Stimulated activated CD4-positive, alpha-beta T cell treated with anti-CD3 and anti-CD28 coated beads, Interleukin-4, amount 100 ng/mL, for 4 hours (primary cell): ENCODE measurements at places on chromosomes 12 and 14.

DNA sequence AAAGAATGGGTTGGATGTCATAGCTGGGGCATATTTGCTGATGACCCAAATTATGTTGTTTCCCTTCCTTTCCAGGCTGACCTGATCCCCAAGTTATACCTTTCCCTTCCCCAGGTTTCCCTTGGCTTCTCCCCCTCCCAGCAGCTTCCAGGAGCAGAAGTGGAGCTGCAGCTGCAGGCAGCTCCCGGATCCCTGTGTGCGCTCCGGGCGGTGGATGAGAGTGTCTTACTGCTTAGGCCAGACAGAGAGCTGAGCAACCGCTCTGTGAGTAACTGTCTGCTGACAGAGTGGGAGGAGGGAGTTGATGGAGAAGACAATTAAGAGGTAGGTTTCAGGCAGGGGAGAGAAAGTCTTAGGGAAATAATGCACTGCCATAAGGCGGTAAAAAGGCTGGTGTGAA, 25.0 kb downstream of the A2ML1 start:
- no peak for DNase-seq

- DNase-seq: no peak
Observed at GRCh38 chr12:42696406-42697149, 107.0 kb upstream of the PRICKLE1 start.

- no peak for DNase-seq
Observed at GRCh38 chr14:91354221-91354916, 63.3 kb downstream of the CCDC88C start.

- DNase-seq: no peak
Observed at GRCh38 chr12:108778053-108778452, 46.7 kb upstream of the CORO1C start.

- peak; percentile 41 for DNase-seq
Observed at GRCh38 chr12:6700646-6701051, at the start of gene PIANP. Gene PIANP (minus strand): TSS chr12:6700815. CDS start chr12:6698061, 2,754 bp downstream.

DNA sequence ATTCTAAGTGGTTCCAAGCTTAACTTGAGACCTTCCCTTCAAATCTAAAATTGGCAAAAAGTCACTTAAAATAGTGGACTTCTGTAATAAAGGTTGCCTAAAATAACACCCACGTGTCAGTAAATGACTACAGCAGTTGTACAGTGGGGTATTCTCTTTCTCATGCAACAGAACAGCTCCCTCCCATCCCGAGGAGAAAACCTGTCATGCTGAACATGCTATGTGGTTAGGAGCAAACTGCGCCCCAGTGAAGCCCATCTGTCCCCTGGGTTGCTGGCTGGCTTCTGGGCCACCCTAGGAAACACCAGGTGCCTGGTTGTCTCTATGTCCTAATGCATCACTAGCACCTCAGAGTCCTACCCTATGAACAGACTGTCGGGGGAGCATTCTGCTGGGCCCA, 2.7 kb downstream of the BTBD6 start:
- no peak for DNase-seq

DNA sequence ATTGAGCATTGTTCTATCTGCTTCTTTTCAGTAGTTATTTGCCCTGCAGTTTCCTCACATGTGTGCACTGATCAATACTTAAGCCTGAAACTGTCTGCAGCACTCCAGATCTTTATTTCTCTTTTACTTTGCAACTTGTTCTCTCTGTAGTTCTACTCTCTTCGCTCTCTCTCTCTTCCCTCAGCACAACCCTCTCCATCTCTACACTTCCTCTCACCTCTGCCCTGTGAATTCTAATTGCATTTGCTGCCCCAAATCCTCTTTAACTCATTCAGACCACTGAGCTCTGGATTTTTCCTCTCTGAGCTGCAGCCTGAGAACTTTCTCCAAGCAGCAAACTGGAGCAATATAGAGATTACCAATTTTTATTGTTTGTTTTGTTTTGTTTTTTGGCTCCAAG, 1035.5 kb downstream of the FSCB start:
- DNase-seq: no peak

GRCh38 chr14:64817631-64818030, 62.1 kb downstream of the SPTB start:
- DNase-seq: no peak

- no peak for DNase-seq
Observed at GRCh38 chr12:24561411-24561871, 387.5 kb downstream of the BCAT1 start.

GRCh38 chr14:75896341-75896740, 85.5 kb downstream of the TGFB3 start:
- no peak for DNase-seq

DNA sequence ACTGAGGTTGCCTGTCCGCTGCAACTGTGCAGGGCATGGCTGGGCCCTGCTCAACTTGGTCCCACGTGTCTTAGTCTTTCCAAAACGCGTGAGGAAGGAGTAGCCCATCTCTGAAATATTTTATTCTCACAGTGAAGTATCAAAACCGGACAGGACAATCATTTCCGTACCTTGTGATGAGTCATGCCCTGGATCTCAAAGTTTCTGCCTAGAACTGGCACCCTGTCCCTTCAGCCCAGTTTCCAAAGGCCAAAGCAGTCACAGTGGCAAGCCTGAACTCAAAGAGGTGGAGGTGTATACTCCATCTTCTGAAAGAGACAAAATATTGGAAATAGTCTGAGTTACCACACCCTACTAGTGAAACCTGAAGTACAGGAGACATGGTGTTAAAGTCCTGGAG, 28.5 kb upstream of the SRGAP1 start:
- DNase-seq: no peak

GRCh38 chr12:105033851-105034250, 47.7 kb downstream of the NOPCHAP1 start:
- no peak for DNase-seq

- no peak for DNase-seq
Observed at GRCh38 chr12:60176891-60177290, 581.1 kb downstream of the SLC16A7 start.

DNA sequence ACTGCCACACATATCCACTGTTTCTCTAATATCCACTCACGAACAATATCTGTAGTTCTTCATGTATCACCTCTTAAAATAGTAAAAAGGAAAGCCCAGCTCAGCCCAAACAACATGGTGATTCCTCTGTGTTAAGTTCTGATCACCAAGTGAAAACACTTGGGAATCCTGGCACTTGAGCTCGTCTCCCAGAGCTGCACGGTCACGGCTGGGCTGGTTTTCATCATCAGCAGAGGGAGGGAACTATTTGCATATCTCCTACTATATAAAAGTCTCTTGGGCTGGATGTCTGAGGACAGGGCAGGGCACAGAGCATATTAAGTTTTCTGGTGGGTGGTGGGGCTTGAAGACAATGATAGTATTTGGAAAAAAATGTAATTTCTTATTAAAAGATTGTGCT, 870.6 kb downstream of the TMEM121 start:
- DNase-seq: no peak

DNA sequence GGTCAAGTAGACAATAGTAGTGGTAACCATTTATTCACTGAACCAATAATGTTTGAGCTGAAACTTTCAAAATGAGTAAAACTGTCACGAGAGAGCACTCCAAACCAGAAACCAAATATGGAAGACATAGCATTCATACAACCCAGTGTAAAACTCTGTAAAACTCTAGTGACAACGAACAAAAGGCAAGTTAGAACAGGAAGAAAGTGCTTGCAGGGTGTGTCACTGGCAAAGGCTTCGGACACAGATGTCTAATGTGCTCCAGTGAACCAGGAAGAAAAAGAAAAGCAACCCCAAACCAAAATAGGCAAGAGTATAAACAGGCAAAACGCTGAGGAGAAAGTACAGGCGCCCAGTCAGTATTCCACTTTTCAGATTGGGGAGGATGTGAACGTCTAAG, 79.3 kb upstream of the FZD10 start:
- no peak for DNase-seq

- no peak for DNase-seq
Observed at GRCh38 chr14:77036484-77037214, 8.1 kb upstream of the IRF2BPL start.

DNA sequence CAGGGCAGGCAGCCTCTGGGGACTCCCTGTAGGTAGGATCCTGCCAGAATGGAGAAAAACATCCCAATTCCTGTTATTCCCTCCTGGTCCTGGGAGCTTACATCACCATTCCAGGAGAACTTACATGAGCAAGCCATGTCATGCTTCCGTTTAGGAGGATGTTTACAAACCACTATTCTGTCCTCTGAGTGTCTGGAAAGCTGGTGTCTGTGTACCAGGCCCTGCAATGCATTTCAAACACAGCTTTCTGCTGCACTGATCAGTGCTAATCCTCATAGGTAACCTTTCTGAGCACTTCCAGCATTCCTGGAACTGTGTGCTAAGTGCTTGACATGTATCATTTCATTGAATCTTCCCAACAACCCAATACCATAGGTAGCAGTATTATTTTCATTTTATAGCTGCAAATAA, 19.8 kb upstream of the MAP1LC3B2 start:
- no peak for DNase-seq

- peak; percentile 24 for DNase-seq
Observed at GRCh38 chr12:12899530-12900380, 8.4 kb downstream of the GPRC5A start.

DNA sequence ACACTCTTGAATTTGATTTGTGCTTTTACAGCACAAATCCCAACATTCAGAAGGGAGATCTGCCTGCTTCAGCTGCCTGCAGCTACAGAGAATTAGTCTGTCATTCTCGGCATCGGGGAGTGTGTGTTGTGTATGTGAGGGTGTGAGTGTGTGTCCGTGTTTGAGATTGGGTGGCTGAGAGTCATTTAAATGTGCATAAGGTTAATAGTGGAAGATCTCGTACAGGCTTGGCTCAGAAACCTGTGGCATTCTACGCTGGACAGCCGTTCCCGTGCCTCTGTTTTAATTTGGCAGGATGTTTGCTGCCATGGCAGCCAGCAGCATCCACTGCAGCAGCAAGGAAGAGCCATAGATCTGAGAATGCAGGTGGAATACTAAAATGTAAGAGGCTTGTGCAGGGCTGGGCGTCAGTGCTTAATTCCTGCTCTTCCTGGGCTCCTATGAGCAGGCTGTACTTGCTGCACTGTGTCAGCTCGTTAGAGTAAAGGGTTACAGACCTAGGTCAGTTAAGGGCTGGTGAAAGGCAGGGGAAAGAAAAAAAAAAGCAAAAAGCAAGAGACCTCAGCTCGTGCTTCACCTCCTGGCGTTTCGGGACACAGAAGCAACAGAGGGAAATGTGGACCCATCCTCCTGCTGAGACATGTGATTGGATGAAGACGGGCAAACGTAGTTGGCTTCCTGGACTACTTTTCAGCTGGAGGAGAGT, 205.4 kb downstream of the NAV3 start:
- no peak for DNase-seq

DNA sequence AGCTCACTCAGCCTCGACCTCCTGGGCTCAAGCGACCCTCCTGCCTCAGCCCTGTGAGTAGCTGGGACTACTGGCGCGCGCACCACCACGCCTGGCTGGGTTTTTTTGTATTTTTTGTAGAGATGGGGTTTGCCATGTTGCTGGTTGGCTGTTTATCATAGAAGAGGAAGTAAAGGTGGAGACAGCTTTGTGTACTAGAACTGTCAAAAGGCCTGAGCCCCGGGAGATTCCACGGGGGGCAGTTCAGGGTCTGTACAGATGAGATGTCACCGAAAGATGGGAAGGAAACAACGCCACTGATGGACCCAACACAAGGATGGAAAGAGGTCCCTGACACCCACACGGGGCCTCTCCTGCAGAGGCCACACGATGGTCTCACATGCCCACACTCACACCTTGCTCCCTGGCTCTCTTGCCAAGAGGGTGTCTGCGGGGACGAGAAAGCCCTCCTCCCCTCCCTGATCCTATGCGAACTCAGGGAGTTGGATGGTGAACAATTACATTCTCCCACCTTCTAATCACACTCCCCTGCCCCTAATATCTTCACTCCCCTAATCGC, 66.6 kb downstream of the KDM2B start:
- no peak for DNase-seq

GRCh38 chr12:57208631-57209282, 7.8 kb upstream of the NXPH4 start:
- no peak for DNase-seq

GRCh38 chr14:74348241-74348734, at the start of gene VRTN:
Gene VRTN (plus strand): TSS chr14:74348471. CDS start chr14:74356784, 8,313 bp downstream.
- DNase-seq: no peak

DNA sequence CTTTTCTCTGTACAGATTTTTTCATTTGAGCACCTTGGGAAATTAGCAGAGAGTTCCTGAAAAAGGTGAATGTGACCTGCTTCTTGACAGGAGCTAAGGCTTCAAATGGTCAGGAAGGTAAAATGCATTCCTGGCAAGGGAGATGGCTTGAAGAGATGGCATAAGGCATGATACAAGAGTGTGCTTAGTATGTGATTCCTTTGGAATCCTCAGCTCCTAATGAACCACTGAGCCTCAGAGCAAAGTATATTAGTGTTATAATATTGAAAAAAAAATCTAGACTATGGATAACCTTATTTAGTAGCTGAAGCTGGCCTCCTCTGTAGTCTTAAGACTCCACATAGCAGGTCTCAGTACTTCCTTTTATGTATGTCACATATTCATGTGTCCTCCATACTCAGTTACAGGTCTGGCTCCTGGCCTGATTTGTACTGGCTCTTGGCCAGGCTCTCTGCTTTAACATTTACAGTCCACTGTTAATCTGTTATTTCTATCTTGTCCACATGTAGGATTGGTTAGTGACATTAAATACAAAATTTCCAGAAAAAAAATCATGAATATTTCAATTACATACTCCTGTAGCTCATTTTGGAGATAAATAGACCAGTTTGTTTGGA, 17.9 kb downstream of the TOGARAM1 start:
- no peak for DNase-seq

- DNase-seq: no peak
Observed at GRCh38 chr12:112413855-112414625, 4.6 kb upstream of the RPL6 start.

DNA sequence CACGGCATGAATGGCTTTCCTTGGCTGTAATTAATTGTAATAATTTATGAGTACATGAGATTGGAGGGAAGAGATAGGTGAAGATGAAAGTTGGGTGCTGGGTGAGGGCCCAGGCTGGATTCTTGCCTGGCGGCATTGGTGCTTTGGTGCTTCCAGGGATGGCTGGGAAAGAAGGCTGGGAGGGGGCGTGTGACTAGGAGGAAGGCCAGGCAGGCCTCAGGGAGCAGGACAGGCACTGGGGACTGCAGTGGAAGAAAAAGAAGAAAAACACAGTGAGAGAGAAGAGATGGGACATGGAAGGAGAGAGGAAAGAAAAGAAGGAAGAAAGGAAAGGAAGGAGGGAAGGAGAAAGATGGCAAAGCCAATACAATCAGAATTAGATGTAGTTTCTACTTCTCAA, 3.7 kb downstream of the HOXC9 start:
- no peak for DNase-seq

- peak; percentile 12 for DNase-seq
Observed at GRCh38 chr12:22658214-22658613, 33.2 kb downstream of the ETNK1 start.

DNA sequence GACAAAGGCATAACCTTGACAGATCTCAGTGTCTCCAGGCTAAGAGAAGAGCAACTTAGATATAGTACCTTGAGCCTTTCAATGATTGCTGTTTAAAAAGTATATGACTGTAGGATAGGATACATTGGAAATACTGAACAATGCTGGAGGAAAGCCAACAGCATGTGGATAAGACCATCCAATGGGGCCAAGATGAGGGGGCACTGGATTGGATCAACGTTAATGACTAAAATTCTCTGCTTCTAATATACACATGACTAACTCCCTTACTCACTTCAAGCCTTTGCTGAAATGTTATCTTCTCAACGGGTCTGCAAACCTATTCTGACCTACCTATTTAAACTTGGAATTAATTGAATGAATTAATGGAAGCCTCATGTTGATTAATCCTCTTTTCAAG, 354.9 kb downstream of the RAD51B start:
- no peak for DNase-seq
